Testis (tissue), 5 donors: ENCODE measurements at places on chromosomes 12 and 14.

GRCh38 chr12:89316705-89317139, 35.6 kb downstream of the DUSP6 start:
- DNase-seq = no peak

GRCh38 chr12:116882742-116883141, 1.5 kb upstream of the HRK start:
- DNase-seq = no peak

GRCh38 chr12:68203460-68203875, 22.1 kb downstream of the IL26 start:
- no peak for DNase-seq

- no peak for DNase-seq
Observed at GRCh38 chr12:121096199-121096798, 36.4 kb upstream of the P2RX7 start.

DNA sequence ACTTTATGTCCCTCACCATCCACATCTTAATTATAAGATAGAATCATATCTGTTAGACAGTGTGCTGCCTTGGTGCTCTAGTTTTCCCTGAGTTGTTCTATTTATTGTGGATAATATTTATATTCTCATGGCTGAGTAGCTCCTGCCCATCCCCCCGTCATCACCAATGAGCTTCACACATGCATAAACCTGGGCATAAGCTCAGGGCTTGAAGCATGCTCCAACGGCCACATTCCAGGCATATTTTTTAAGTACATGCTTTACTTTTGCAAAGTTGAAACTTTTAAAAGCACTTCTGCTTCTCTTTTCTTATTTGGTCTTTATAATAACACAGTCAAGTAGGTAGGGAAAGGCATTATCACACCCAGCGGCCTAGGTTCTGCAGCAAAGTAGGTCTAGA, 3.4 kb upstream of the FBXO34 start:
- peak; percentile 67 for DNase-seq

DNA sequence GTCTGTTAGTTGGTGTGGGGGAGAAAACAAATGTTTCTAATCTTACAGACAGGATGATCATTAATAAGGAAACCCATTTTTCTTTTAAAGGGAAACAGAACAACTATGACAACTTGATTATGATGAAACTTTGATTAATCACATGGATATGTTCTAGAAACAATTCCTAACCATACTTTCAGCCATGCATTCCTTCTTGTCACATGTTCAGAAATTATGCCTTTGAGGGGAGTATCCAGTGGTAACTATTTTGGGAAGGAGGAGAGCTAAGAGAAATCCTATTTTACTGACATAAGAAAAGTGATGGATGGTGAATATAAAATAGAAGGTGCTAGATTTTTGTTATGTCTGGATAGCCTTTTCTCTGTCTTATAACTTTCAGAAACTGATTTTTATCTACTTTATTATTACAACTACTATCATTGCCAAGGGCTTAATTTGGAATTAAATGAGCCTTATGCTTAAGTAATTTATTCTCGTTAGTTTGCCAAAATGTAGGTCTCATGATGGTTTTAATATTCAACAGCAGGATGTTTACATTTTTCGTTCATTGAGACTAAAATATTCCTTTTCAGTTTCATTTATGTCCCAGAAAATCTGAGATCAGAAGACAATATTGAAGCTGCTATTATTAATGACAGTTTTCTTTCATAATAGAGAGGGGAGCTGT, 200.1 kb downstream of the TMTC2 start:
- no peak for DNase-seq
